CD14-positive monocyte (primary cell): ENCODE measurements at places on chromosomes 7 and 10.

DNA sequence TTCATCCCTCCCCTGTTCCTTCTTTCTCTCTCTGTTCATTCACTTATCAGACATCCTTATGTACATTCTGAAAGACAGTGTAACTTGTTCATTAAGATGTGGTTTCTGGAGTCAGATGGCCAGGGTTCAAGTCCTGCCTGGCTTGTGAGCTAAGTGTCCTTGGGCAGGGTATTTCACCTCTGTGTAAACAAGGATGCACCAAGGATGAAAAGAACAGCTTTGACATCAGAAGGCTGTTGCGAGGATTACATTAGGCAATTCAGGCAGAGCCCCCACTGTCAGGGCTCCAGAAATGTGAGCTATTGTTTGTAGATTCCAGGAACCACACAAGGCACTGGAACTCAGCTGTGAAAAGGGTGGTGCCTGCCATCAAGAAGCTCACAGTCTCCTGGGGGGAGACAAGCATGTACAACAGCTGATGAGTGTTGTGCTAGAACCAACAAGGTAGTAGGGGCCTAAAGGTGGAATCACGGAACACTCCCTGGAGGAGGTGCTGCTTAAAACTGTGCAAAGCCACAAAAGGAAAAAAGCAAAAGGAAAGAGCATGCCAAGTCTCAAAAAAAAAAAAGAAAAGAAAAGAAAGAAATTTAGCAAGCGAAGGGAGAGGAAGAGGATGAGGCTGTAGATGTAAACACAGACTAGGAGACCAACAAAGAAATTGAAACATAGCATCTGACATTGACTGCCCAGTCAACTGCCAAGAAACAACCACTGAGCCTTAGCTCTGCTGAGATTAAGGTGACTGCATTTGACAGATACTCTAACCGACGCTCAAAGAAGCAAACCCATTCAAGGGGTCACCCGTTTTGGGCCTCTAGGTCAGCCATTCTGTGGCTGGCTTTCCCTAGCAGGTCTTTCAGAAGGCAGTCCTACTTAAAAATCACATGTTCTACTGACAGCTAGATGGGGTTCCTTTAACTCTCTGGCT is 12.5 kb downstream of the PDLIM1 start:
- DNase-seq: no peak

- no peak for DNase-seq
Observed at GRCh38 chr7:78296644-78297371, 498.2 kb downstream of the PHTF2 start.

DNA sequence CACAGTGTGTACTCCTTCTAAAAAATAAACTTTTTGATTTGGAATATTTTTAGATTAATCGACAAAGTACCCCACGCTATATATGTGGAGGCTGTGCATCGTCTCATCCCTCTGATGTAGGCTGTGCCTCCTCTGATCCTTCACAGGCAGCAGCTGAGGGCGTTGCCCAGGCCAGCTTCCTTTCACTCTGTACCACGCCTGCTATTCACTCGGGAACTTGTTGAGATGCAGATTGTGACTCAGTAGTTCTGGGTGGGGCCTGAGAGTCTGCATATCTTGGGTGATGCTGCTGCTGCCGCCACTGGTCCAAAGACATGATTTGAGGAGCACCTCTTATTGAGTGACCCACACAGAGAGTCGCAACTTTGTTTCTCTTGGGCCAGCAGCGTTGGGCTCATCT is 7.9 kb upstream of the C10orf120 start:
- no peak for DNase-seq

DNA sequence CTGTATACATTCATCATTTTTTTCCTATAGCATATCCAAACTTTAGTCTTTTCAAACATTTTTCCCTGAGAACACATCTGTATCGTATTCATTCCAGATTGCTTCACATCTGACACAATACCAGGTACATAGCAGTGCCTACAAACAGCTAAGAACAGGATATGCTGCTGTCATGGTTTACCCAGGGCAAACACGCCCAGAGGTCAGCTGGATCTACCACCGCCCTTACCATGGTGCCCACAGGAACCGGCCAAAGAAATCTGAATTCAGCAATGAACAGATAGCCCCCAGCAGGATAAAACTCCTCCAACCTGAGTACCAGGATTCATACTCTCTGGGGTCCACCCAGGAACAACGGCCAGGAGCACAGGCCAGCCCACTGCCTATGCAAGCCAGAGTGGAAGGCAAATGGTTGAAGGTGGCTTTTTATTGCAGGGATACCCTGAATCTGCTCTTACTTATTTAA is 43.0 kb downstream of the TNS3 start:
- DNase-seq: no peak

- DNase-seq: no peak
Observed at GRCh38 chr7:147060070-147060469, 943.5 kb downstream of the CNTNAP2 start.

DNA sequence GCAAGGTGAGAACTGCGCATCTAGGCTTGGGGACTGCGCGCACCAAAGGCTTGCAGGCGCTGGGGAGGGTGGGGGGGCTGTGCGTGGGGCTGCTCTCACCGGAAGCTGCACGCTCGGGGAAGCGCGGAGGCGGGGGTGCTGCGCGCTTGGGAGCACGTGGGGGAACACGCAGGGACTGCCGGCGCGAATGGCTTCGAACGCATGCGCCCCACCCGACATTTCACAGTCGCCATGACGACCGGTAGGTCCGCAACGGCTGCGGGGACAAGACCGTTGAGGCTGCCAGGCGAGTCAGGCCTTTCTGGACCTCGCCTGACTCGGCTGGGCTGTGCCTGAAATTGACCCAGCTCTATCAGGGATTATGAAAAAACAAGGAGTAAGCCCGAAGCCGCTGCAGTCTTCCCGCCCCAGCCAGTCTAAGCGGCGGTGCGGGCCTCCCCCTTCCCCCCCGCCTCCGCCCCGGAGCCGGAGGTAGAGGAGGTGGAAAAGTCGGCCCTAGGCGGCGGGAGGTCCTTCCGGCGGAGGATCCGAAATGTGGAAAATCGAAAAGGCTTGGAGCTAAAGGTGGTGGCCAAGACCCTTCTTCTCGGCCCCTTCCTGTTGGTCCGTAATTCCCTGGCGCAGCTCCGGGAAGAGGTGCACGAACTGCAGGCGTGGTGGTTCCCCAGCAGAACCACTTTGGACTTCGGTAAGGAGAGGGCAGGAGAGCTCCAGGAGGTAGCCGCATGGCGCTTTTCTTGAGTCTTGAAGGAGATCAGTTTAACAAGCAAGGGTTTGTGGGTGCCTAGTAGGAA is 34.9 kb upstream of the STEAP1 start:
- no peak for DNase-seq

DNA sequence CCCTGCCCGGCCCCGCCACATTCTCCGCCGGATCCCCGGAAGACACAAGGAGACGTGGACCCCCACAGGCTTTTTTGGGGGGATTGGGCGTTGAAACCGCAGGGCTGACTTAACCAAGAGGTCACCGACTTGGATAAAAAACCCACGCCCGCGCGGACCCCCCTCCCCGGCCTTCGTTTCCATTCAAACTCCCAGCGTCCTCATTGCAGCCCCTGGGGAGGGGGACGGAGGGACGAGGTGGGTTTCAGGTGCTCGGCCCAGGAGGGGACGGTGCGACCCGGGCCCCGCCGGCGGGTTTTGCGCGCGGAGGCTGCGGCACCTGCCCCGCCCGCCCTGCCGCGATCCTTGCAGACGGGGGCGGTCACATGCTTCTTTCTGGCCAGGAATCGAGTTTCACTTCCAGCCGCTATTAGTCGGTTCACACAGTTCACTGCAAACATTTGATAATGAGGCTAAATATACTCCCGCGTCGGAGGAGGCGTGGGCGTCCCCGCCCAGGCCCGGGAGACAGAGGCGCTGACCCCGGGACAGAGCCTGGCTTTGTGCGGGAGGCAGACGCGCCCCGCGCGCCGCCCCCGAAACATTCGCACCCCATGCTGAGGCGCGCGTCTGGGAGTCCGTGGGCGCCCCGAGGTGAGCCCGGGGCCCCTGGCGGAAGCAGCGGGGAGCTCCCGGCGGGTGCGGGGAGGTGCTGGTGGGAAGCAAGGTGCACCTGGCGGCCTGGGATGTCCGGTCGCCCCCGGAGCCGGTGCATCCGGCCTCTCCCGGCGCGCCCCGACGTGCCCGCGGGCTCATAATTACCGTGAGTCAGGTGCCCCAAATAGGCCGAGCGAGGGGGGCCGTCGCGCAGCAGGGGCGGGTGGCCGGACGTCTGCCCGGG is 2.7 kb upstream of the PDGFA start:
- DNase-seq: peak; percentile 20

DNA sequence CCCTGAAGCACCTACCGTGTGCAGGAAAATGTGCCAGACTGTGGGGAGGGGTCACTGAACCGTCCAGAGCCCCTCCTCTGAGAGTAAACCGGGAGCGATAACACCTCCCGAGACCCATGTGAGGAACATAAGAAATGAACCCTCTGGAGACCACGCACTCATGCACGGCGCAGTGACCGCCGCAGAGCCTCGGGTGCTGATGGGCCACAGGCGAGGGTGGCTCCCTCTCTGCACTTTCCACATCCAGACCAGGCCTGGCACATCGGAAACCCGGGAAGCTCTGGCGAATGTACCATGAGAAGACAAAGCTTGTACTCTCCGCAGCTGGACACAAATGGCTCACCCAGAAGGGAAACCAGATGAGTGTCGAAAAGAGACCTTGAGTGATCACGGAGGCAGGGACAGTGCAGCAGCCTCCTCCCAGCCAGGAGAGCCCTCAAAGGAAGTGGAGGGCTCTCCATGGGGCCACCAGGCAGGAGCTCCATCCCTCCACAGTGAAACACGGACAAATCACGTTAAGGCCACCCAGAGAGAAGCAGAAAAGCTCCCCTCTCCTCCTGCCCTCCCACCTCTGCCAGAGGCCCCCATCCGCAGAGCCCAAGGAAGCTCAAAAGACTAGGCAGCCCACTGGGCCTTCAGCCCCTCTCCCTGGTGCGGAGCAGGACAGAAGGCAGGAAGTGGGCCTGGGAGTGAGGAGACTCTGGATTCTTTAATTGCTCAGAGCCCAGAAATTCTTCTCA is 178.1 kb upstream of the PPP2R2D start:
- no peak for DNase-seq

DNA sequence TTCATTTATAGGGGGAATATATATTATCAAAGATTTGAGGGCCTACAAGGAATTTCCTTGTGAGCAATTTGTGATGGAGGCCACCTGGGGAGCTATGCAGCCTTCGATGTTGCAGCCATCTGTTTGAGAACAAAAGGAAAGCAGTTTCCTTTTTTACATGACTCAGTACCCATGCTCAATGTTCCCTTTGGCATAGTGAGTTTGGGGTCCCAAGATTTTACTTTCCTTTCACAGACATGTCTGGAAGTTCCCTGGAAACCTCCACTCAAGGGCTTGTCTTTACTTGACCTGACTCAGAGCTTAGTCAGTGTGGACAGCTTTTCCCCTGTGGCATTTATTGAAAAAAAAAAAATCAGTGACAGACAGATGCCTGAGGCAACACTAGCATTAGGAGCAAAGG is 73.5 kb upstream of the VIPR2 start:
- no peak for DNase-seq

DNA sequence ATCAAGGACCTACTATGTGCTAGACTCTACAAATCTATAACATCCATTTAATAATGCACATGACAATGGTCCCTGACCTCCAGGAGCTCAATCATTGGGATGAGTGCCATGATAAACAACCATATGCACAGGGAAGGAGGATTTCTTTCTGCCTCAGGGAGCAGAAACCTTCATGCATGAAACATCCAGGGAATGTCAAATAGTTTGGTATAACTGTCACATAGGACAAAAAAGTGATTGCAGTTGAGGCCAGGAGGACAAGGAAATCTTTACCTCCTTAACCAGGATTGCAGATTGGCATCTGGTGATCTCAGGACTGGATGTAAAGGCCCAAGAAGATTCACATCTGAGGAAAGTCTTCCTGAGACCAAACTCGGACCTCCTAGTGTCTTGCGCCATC is 993.1 kb downstream of the KCNMA1 start:
- no peak for DNase-seq

- DNase-seq: no peak
Observed at GRCh38 chr10:48672596-48673265, 11.9 kb upstream of the WDFY4 start.

DNA sequence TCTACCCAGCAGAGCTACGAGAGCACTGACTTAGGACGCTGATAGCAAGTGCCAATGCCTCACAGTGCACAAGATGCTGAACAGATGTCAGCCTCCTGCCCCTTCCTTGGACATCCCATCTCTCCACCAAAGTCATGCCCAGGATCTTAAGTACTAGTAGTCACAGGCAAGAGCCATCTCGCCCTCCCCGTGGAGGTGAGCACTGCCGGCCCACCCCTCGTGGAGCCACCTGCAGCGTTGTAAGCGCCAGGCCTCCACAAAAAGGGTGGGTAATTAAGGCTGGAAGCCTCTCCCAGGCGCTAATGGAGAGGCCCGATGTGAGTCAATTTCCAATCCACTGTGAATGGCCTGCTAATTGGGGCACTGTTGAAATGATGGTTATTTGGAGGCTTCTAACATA is 156.2 kb downstream of the GRID1 start:
- DNase-seq: no peak
